Tibial nerve (tissue), 4 donors: ENCODE measurements at places on chromosomes 1 and 21.

- no peaks in the 10 kb centered on the region for H3K27me3 ChIP-seq
- H3K27ac ChIP-seq, result no peak overlapping the region
- DNase-seq, result no peak
- no peaks in the 10 kb centered on the region for H3K4me1 ChIP-seq
- no peak overlapping the region for H3K4me3 ChIP-seq
- no peaks in the 10 kb centered on the region for H3K36me3 ChIP-seq
These were observed 15.0 kb downstream of the ITSN1 start for GRCh38 chr21:33657124-33657820.

DNA sequence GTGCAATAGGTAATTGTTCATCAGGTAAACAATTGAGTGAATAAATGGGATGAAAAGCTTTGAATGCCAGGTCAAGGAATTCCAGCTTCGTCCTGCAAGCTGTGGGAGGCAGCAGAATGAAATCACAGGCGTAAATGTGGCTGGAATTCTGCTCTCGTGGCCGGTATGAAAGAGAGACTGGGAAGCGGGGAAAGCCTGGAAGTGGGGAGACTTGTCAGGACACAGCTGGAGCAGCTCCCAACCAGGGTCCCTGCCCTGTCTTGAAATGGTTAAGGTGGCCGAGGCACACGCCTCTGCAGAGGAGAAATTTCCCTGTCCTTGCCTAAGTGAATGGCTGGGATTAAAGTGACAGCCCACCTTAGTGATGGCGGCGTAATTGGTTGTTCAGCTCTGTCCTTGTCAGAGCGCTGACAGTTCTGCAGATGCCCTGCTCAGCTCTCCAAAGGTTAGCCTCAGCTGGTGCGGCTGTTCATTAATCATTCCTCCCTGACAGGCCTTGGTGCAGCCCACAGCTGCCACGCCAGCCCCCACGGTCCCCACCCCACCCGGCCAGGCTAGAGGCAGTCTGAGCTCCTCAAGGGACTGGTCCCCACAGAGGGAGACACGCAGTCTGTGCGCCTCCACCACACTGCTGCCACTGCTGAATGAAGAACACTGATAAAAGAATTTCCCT lies 398.3 kb upstream of the POU3F1 start:
- no peak for DNase-seq
- H3K4me1 ChIP-seq, result no peaks in the 10 kb centered on the region
- no peak overlapping the region for H3K4me3 ChIP-seq
- no peak overlapping the region for H3K27ac ChIP-seq
- H3K27me3 ChIP-seq, result no peaks in the 10 kb centered on the region

- H3K4me3 ChIP-seq, result no peak overlapping the region
- peaks cover 92% of the 10 kb centered on the region for H3K4me1 ChIP-seq
- H3K27ac ChIP-seq, result no peak overlapping the region
- H3K27me3 ChIP-seq, result no peaks in the 10 kb centered on the region
These were observed 142.9 kb downstream of the DHRS3 start for GRCh38 chr1:12475101-12475500.

DNA sequence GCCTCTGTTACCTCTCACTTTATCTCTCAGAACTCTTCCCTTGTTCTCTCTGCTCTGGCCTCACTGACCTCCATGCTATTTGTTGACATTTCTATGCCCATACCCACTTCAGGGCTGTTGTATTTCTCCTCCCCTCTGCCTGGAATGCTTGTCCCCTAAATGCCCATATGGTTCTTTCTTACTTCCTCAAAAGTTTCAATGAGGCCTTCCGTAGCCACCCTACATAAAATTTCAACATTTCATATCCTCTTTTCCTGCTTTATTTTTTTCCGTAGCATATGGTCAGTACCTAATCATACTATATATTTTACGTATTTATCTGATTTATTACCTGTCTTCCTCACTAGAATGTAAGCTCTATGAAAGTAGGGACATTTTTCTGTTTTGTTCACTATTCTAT lies 47.1 kb upstream of the ZYG11A start:
- no peaks in the 10 kb centered on the region for H3K4me1 ChIP-seq
- H3K27ac ChIP-seq, result no peak overlapping the region
- H3K27me3 ChIP-seq, result no peaks in the 10 kb centered on the region
- no peak overlapping the region for H3K4me3 ChIP-seq
- DNase-seq, result no peak
- no peaks in the 10 kb centered on the region for H3K36me3 ChIP-seq
